Foreskin keratinocyte (primary cell): ENCODE measurements at places on chromosomes 7 and 10. TPM values are rescaled to one million over a fixed set of nuclear protein-coding genes. Genes with fewer than 3 reads are reported as not detected.

SPDYE9 gene
- polyA plus RNA-seq: not detected in 2 replicates

ITGA8 gene
- polyA plus RNA-seq: not detected in 2 replicates

ST8SIA6 gene
- not detected in 2 replicates for polyA plus RNA-seq

CTAGE8 gene
- polyA plus RNA-seq: 2.1 and 3.3 TPM in 2 replicates

LRRC17 gene
- 0.17 and 0.20 TPM in 2 replicates for polyA plus RNA-seq

DNA sequence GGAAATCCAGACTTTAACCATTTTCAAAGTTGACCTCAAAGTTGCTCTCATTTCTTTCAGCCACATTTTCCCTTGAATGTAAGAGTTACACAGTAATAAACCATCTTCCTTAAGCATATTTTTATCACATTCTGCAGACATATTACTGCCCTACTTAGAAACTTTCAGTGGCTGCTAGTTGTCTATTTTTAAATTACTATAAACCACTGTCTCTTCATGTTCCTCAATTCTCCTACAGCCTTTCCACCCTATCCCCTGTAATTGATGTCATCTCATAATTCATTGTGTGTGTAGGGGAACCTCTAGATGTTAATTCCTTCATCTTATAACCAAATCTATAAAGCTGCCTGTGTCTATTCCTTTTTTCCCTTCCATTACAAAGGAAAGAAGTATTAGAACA lies 78.1 kb upstream of the STRIP2 start:
- DNase-seq: no peak

DNA sequence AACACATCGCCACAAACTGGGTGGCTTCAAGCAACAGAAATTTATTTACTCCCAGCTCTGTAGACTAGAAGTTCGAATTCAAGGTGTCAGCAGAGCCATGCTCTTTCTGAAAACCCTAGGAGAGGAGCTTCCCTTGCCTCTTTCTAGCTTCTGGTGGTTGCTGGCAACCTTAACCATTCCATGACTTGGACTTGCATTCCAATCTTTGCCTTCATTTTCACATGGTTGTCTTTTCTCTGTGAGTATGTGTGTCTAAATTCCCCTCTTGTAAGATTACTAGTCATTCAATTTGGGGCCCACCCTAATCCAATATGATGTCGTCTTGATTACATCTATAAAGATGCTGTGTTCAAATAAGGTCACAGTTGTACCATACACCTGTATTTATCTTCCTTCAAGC lies 65.9 kb upstream of the PRKG1 start:
- DNase-seq: no peak

DNA sequence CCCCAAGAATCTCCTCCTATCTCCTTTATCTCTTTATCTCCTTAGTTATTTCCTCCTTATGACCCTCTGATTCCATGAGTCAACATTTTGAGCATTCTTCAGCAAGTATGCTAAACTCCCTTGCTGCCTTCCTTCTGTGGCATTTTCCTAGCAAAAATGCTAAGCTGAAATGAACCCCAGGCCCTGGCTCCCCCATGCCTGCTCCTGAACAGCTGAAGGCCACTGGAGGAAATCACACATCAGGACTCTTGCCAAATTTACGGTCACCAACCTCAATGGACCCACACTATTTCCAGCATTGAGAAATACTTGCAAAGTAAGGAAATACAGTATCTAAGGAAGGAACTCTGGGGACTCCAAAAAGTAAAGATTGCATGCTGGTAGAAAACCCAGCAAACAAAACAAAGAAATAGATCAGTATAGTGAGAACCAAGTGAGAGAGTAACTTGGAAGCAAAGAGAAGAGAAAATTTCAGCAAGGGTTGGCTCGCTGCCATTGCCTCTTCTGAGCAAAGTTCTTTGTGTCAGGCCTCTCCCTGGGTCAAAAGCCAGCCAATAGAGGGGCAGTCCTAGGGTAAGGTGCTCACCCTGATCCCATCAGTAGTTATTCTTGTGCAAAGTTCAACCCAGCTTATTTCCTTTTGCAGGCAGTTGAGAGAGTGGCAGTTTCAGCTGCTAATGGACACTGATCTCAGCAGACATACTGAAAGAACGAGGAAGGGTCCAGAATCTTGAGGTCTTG lies 5.1 kb upstream of the PLEKHS1 start:
- no peak for DNase-seq

DNA sequence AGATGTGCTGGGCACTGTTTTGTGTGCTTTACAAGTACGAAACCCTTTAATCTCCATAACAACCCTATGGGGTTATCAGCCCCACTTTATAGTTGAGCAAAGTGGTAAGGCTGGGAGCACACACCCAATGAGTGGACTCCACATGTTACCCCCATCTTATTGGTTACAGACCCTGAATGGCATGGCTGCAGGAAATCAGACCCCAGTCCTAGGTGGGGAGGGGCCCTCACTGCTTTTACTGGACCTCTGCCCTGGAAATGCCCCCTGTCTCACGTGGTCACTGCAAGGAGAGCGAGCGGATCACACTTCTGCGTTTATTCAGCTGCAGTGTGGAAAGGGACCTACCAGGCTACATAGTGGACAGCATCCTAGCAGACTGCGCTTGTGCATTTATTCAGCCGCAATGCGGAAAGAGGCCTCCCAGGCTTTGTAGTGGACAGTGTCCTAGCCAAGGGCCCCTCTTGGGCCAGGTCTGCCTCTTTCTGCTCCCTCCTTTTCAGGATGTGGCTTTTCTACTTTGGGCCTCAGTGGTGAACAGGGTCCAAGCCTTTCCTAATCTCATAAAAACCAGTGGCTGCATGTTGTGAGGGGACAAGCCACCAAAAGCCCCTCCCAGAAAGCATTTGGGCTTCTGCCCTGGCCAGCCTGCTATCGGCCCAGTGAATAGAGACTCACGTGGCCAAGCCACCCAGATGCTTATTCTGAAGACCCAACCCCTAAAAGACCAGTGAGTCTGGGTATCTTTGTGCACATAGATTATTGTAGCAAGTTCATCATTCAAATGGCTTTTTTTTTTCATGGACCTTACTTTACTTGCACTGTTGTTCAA lies 405.7 kb upstream of the RNF32 start:
- no peak for DNase-seq

DNA sequence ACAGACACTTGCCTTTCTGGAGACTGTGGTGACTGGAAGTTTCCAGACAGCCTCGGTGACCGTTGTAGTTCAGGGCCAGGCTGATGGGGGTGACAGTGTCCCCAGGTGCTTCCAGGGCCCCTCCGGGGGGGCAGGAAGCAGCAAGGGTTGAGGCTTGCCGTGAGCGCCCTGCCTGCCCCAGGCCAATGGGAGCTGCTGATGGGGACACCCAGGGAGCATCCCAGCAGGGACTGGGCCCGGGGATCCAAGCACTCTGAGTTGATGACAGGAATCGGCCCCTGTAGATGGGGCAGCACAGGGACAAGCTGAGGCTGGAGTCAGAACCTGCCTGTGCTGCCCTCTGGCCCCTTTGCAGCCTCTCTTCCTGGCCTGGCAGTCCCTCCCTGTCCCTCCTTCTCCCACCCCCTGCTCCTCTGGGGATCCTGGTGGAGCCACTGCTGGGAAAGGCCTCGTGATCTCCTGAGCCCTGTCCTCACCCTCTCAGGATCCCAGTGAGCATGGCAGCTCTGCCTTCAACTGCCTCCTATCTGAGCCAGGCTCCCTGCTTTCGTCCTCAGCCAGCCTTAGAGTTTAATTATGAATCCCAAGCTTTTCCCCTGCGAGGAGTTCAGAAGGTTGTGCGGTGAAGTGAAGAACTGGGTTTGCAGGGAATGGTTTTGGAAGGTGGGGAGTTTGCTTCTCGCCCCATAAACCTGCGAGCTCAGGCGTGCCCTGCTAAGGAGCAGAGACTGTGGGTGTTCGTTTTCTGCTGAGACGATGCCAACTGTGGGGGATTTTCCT lies 84.7 kb downstream of the ADCY1 start:
- no peak for DNase-seq

DNA sequence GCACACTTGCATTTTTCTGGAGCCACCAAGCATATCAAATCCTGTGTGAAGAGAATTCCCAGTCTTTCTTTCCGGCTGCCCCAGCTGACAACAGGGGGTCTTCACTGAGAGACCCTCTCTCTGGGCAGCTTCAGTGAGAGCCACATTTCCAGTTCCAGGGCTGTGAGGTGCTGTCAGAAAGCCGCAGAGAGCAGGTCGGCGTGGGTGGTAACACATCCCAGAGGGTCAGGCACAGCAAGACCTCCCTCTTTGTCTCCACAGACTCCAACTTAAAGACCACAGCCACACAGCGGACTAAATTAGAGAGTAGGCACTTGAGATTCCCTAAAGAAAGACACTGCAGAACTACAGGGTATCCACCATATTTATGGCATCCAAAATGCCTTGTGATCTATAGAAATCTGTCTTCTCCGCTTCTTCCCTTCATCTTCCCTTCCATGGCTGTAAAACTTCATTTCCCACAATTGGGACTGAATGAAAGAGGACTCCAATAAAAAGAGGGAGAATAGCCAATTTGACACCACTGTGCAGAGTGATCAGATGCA lies 116.0 kb upstream of the C7orf33 start:
- DNase-seq: no peak
